ENCODE measurements at places on chromosomes 16 and 17. TPM values are rescaled to one million over a fixed set of nuclear protein-coding genes. Genes with fewer than 3 reads are reported as not detected.

CEMP1 gene
- polyA plus RNA-seq = 1.2 TPM

DNA sequence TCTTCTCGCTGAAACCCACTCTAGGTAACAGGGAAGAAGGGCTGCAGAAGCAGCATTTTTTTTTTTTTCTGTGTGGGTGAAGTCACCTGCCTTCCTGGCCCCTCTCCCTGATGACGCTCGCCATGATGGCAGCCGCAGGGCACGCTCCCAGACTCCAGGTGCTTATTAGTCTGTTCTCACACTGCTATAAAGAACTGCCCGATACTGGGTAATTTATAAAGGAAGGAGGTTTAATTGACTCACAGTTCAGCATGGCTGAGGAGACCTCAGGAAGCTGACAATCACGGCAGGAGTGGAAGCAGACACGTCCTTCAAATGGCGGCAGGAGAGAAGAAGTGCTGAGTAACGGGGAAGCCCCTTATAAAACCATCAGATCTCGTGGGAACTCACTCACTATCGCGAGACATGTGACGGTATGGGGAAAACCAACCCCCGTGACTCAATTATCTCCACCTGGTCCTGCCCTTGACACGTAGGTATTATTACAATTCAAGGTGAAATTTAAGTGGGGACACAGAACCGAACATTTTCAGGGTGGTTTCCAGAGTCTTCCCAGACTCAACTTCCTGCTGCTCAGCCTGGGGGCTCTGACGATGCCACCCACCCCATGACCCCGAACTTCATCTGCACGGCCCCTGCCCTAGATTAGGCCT is 34.9 kb upstream of the NLRP1 start:
- no peak for DNase-seq

DNA sequence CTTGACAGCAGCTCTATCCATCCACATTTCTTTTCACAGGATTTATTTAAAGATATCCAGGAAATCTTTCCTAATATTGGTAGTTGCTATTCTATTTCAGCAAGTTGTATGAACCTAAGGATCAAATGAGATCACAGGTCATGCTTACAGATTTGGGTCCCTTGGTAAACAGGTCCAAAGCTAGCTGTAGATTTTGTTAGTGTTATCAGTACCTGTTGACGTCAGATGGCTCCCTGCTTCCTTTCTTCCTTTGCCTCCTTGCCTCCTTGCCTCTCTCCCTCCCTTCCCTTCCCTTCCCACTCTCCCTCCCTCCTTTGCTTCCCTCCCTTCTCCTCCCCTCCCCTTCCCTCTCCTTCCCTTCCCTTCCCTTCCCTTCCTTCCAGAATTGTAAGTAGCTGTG is 76.6 kb downstream of the EFCAB13 start:
- no peak for DNase-seq

DNA sequence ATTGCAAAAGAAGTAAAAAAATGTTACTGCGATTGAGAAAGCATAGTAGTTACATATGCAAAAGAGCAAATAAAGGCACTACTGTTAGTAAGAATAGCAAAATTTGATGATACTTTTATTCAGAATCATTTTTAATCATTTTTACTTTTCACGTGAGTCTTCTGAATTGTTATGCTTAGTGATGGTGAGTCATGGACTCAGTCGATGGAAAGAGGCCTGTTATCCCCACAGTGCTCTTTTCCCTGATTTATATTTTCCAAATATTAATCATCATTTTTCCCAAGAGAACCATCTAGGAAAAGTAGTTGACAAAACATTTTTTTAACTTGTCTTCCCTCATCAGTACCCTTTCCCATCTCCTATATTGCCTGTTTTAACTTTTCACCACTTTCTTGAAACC is 181.1 kb downstream of the CHD9 start:
- DNase-seq = no peak

DNA sequence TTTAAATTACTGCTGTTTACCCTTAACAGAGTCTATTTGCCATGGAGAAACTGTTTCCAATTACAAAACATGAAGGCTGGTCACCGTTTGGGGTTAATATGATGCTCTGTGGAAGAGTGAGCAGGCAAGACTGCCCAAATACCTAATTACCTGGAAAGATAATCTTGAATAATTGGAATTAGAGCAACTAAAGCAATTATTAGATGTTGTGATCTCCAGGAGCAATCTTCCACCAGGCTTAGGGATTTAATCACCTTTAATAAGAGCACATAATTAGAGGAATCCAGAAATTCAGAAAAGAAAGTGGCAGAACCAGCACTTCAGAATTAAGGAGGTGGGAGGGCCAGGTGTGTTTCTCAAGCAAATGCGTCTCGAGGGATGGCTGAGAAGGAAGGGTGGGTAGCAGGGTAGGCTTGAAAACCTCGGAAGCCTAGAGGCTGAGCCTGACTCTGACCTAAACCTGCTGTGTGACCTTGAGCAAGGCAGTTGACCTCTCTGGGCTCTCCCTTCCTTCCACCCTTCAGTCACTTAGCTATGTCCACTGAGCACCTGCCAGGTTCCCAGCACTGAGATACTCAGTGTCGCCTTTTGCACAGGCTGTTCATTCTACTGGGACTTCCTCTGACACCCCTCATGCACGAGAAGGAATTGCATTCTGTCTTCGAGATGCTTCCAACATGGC is 113.2 kb downstream of the GSG1L start:
- DNase-seq = no peak

GRCh38 chr16:86027373-86028126 is 128.6 kb downstream of the IRF8 start:
- DNase-seq = no peak

DNA sequence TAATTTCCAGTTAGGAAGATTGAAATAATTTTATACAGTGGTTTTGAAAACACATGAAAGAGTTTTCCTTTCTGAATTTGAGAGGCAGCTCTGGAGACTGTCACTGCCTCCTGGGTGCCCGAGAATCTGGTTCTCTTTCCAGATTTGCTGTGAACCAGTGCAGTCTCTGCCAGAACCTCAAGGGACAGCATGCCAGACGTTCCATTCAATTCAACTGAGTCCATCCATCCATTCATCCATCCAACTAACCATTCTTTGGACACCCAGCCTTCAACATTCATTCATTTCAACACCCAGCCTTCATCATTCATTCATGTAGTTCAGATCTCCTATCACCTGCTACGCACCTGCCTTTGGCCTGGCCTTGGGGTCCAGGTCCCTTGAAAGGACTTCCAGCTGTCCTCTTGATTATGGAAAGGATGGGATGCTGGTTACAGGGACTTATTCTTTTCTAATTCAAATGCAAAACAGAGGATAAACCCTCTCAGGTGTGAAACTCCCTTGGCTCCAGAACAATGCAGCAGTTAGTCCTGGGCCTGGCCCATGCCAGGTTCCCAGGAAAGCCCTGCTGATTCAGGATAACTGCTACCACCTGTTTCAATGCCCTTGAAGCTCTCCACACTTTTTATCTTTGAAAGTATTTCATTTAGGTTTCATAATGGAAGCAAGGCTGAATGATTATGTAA is 68.7 kb downstream of the WSCD1 start:
- no peak for DNase-seq

DNA sequence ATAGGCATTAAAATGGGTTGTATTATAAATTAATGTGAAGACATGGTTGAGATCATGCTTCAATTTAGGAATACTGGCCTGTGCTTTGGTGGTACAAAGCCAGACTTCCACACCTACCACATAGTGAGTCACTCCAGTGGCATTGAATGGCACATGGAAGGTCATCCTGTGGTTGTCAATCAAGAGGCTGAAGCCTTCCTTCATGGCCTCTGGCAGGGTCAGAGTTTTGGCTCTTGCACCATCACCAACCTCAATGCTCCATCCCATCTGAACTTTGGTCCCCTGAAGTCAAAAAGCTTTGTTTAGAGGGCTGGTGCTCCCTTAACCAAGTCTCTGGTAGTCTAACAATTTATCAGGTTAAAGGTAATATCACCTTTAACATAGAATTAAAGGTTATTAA is 6.1 kb downstream of the ZP2 start:
- DNase-seq = no peak

TBC1D3C gene
- 8.0 TPM for polyA plus RNA-seq

Data from thymus (tissue), 14 donors.